ENCODE measurements at places on chromosomes 5 and 9.

DNA sequence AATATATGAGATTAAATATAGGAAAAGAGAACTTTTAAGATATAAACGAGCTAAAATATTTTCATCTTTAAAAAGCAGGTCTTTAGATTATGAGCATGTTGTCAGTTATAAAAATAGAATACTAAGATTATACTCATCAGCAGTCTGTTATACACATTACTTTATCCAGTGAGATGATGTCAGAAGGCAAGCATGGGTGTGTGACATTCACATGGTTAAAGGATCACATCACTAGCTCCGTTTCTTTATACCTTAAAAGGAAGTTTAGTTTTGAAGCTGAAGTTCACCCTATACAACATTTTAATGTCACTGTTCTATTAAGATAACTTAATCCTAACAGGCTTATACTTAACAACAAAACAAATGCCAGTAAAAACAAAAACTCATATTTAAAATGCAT is 59.6 kb downstream of the RICTOR start:
- no peak overlapping the region for H3K4me3 ChIP-seq
- H3K4me1 ChIP-seq = no peaks in the 10 kb centered on the region
- peak overlapping the region; percentile 88 for H3K27ac ChIP-seq
- H3K27me3 ChIP-seq = no peaks in the 10 kb centered on the region

DNA sequence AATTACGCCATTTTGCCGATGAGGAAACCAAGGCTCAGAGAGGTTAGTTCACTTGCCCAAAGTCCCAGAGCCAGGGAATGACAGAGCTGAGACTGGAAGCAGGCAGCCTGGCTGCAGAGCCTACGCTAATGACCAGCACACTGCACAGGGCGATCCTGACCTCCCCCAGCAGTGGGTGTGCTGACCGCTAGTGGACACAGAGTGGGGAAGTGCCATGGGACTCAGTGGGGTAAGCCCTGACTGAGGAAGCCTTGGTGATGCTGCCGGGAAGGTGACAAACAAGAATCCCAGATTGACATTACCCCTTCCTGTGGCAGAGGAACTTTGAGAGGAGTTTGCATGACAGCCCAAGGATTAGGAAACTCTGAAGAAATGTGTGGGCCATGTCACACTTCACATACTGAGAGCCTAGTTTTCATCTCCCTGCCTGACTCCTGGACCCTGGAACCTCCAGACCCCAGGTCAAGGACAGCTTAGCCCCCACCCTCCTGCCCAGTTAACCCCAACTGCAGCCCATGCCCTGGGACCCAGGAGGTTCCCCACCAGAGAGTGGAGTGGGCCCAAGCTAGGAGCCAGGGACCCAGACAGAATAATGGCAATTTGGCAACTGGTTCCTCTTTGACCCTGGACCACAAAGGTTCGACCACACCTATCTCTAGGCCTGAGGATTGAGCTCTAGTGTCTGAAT is 19.7 kb upstream of the CSF1R start:
- H3K4me1 ChIP-seq = no peaks in the 10 kb centered on the region
- no peak overlapping the region for H3K27ac ChIP-seq
- H3K27me3 ChIP-seq = no peaks in the 10 kb centered on the region
- H3K36me3 ChIP-seq = no peaks in the 10 kb centered on the region
- no peak overlapping the region for H3K4me3 ChIP-seq
- peak; percentile 60 for DNase-seq

DNA sequence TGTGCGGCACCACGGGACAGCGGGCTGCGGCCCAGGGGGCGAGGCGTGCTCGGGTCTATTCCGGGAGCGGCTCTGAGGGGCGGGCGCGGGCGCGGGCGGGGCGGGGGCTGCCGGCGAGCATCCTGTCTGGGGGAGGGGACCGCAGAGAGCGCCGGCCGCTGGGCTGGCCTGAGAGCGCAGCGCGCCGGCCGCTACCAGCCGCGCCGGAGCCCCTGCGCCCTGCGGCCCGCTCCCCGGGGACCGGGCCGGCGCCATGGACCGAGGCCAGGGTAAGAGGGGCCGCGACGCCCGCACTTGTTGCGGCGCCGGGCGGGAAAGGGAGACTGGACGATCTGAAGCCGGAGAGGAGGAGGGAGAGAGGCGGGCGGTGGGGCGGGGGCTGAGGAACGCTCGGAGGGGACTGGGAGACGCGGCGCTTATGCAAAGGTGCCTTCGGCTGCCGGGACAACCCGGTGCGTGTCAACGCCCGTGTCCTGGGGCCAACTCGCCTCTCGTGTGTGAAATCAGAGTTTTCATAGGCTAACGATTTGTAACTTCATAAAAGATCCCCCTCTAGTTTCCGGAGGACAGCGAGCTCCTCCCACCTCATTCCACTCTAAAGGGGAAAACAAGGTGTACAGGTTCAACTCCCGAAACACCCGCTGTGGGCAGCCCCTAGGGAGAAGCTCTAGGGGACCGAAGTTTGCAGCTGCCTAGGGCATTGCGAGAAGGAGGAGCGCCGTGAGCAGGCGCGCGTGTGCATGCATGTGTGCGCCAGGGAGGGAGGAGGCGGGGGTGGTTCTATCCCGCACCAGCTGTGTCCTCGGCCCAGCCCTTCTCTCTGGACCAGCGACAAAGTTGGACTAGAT is at the start of gene AFAP1L1:
Gene AFAP1L1, plus strand, starts transcription at position 144 of the 848 bp plus-strand sequence. Its CDS starts 110 bp downstream, at position 254.
- peak; percentile 84 for DNase-seq
- no peaks in the 10 kb centered on the region for H3K4me1 ChIP-seq
- H3K27me3 ChIP-seq = no peaks in the 10 kb centered on the region
- H3K27ac ChIP-seq = peak within 1 kb of the TSS; percentile 93
- H3K4me3 ChIP-seq = peak within 1 kb of the TSS; percentile 67

DNA sequence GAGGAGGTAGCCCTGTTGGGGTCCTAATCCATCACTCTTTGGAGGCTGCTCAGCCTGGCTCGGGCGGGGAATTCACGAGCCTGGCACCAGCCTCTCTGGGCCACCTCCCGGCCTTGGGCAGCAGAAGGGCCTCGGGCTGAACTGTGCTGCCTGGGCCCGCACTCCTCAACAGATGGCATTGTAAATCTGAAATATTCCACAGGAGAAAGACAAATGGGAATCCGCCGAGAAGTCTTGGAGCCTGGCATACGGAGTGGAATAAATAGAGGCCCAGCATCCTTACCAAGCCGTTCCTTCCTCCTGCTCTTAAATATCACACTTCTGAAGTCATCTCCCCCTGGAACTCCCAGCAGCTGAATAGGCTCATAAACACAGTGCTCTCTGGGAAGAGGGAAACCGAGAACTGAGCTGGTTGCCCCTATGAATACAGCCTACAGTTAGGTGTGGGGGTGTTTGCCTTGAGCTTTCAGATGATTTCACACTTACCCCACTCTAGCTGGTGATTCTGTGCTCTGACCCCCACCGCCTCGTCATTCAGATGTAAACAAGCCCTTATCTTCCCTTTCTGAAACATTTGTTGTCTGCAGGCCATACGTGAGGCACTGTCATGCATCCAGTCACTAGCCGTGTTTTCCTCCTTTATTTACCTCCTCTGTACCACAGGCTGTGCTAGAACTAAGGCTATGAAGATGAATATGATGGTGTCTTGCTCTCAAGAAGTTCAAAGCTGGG is 455.0 kb upstream of the CLINT1 start:
- H3K27me3 ChIP-seq = no peaks in the 10 kb centered on the region
- no peaks in the 10 kb centered on the region for H3K4me1 ChIP-seq
- no peak overlapping the region for H3K27ac ChIP-seq

- no peak overlapping the region for H3K4me3 ChIP-seq
- no peaks in the 10 kb centered on the region for H3K27me3 ChIP-seq
- DNase-seq = no peak
- H3K4me1 ChIP-seq = no peaks in the 10 kb centered on the region
Measured at GRCh38 chr5:68968429-68968828, 125.4 kb upstream of the SLC30A5 start.

- H3K36me3 ChIP-seq = no peaks in the 10 kb centered on the region
- no peak for DNase-seq
- H3K27ac ChIP-seq = no peak overlapping the region
Measured at GRCh38 chr5:170716396-170716795, 67.1 kb upstream of the GABRP start.

GRCh38 chr9:129880654-129881546 is 45.6 kb downstream of the USP20 start:
- DNase-seq = no peak
- no peaks in the 10 kb centered on the region for H3K27me3 ChIP-seq
- no peak overlapping the region for H3K27ac ChIP-seq
- no peak overlapping the region for H3K4me3 ChIP-seq
- peaks cover 23% of the 10 kb centered on the region for H3K4me1 ChIP-seq

DNA sequence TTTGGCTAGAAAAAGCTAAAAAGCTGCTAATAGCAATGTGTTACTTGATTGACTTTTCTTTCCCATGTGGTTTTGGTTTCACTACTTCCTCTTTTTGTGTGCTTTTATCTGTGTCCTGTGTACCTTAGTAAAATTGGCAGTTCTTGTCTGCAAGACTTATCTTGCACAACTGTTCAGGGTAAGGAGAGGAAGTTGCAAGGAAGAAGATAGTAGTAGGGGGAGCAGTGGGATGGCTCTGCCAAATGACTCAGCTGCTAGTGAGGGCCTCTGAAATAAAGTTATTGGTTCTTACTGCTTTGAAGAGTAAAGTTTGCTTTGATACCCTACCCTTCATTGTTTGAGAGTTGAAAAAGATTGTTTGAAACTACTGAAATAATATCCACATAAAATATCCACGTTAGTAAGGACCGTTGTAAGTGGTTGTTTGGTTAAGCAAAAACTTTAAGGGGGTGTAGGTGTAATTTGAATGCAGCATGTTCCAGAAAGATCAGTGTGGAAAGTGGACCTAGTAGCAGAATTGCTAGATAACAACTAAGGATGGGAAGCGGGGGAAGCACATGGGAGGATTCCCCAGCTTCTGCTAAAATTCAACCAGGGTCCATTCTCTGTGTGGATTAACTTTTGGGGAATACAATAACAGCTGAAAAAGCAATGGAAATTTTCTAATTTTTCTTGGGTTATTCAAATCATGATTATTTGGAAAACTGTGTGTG is 123.5 kb downstream of the SCAMP1 start:
- H3K4me1 ChIP-seq = peaks cover 35% of the 10 kb centered on the region
- H3K4me3 ChIP-seq = no peak overlapping the region
- H3K27ac ChIP-seq = no peak overlapping the region

- H3K4me3 ChIP-seq = no peak overlapping the region
- no peaks in the 10 kb centered on the region for H3K36me3 ChIP-seq
- H3K27me3 ChIP-seq = peaks cover 7% of the 10 kb centered on the region
- no peak overlapping the region for H3K27ac ChIP-seq
- H3K4me1 ChIP-seq = no peaks in the 10 kb centered on the region
Measured at GRCh38 chr5:181098762-181099601, 32.0 kb downstream of the OR2V1 start.

Measured in right atrium auricular region (tissue), 2 donors.